ENCODE measurements at places on chromosomes 4 and X. TPM values are rescaled to one million over a fixed set of nuclear protein-coding genes. Genes with fewer than 3 reads are reported as not detected.

- DNase-seq = no peak
Observed at GRCh38 chr4:108483079-108483478, 137.3 kb upstream of the RPL34 start.

Gene FAM184B
- total RNA-seq = 0.28 TPM

Gene TFDP3
- not detected for total RNA-seq

Gene STK32B
- total RNA-seq = 0.52 TPM

- DNase-seq = no peak
Observed at GRCh38 chr4:73127839-73128453, 58.4 kb upstream of the COX18 start.

DNA sequence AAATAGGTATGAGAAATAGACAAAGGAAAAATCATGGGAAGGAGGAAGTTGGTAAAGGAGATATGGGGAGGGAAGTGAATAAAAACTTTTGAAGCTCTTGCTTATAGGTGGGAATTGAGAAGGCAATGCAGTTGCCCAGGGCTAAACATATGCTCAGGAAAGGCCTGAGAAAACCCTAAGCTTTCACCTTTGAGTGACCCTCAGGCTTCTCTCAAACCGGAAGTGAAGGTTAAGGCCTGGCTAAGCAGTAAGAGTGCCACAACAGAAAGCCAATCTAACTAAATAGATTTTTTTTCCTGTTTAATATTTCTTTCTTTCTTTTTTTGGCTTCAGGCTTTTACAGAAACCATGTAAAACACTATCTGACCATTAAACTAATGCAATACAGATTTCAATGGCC lies 69.5 kb upstream of the GABRA3 start:
- no peak for DNase-seq

GRCh38 chrX:105869701-105870100 lies 47.4 kb downstream of the NRK start:
- DNase-seq = no peak

DNA sequence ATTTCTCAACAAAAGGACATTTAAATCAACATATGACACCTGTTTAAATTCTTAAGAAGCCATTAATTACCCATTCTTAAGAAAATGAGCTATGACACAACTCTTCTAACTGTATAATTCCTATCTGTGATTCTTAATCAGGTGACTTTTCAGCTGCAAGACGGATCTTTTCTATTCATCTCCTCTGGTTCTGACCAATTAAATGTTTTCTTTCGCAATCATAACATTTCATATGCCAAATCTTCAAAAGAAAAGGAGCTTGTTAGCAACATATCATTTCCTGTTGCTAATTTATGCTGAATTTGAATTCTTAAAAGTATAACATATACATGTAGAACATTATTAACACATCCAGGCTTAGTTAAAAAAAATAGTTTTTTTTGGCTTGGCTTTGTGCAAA lies 62.5 kb downstream of the SEL1L3 start:
- DNase-seq = no peak

- no peak for DNase-seq
Observed at GRCh38 chrX:142891046-142891445, 134.7 kb upstream of the SPANXN4 start.

Gene AKAP4
- not detected for total RNA-seq

DNA sequence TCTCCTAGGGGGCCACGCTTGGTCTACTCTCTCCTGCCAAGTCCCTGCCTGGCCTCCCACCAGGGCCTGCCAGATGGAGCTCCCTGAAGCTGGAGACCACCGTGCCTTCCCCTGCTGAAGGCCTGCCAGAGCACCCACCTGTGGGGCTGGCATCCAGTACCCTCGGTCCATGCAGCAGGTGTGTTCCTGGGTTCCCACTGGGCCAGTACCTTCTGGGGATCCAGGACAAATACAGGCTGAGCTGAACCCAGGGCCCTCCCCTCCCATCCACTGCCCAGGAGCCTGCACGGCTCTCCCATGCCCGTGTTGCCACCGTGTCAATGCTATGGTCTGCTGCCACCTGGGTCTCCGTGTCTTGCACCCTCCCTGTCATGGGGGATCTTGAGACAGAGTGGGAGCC lies 68.8 kb downstream of the ABLIM2 start:
- DNase-seq = peak; percentile 59

DNA sequence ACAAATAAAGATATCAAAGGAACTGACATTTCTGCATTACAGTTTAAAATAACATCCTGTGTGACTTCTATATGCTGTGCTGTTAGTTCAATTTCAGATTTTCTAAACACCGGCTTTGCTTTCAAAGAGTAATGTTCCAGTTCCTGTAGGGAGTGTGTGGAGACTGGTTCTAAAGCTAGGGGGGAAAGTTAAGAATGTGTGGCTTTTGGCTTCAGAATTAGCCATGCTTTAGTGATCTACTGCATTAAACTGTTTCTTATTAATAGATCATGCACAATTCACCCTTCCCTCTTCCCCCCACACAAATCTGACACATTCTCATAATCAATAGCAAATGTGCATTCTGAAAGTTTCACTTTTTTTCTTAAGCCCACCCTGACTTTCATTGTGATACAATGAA lies 32.0 kb upstream of the DKK2 start:
- no peak for DNase-seq

DNA sequence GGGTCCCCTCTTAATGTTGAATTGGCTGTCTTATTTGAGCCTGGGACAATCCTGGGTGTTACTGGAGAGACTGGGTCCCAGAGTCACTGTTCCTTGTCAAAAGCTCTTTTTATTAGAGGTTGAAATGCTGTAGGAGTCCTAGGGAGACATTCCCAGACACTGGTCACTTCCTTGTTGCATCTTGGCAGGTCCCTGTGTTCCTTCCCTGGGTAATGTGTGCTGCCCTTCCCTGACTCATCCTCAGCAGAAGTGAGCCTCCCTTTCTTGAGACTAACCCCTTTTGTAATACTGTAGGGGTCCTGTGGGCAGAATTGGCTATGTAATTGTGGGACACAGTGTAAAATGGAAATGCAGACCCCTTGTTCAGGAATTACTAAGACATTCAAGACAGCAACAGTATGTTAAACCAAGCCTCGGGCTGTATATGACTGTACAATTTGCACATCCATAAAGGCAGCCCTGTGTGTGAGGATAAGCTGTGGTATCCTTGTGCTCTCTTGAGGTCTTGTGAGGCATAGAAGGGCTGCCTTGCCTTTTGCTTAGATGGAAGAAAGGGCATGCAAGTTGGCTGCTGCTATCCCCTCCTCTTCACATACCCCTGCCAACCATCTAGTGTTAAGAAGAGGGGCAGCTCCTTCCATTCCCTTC lies 53.5 kb downstream of the DCLK2 start:
- no peak for DNase-seq

DNA sequence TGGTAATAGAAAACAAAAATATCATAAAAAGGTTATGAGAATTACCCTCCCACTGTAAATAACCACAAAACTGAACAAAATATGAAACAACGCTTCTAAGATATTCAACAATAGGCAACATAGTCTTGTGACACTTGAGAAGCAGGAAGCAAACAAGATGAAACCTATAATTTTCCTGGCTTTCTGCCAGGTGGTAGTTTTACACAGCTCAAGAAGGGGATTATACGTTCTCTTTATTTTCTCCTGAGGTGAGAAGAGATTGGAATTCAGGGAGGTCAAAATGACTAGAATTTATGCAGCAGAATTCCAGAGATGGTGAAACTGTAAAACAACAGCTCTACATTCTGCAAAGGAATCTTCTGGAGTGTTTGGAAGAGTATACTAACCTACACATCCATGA lies 186.0 kb downstream of the HHIP start:
- no peak for DNase-seq

Gene PLK4
- 0.36 TPM for total RNA-seq

- DNase-seq = no peak
Observed at GRCh38 chr4:119286377-119287002, 35.4 kb downstream of the FABP2 start.

GRCh38 chrX:46634577-46634976 lies 61.0 kb downstream of the CHST7 start:
- DNase-seq = no peak

Gene CLDN22
- total RNA-seq = not detected

GRCh38 chrX:12206413-12206812 lies 68.1 kb downstream of the FRMPD4 start:
- DNase-seq = no peak

DNA sequence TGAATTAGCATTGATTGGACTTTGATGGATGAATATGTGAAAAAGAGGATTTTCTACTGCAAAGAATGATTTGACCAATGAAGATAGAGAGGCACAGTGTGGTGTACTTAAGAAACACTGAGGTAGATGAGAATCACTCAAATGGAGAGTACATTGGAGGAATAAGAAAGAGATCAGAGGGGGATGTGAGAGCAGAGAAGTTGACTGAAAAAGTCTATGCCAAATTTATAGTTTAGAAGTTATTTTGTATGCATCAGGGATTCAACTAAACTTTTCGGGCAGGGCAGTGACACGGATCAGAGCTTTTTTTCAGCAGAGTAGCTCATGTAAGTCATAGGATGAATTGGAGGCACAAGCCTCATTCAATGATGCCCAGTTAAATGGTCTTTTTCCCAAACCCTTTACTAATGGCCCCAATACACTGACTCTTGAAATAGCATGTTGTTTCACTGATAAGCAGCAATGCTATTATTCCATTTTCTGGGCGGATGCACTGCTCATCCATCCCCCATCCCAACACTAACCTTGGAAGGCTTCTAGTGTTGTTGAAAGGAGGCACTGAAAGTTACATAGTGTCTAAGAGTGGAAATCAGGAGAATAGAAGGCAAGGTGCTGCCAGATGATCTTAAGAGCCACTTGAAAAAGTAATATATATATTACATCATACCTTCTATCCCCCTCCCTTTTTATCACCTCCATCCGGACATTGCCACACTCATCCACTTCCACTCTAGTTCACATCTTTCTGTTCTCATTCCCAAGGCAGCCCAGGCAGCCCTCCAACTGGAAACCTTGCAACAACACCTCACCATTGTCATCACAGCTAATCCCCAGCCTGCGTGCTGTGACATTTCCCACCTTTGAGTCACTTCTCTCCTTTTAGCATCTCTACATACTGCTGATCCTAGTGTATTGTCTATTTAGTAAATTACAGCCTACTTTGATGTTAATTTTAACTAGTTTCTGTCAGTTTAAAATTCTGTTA lies 46.1 kb downstream of the ARHGAP24 start:
- no peak for DNase-seq

- DNase-seq = no peak
Observed at GRCh38 chr4:150280081-150280895, 202.0 kb downstream of the DCLK2 start.

Gene LDB2
- total RNA-seq = 10.1 TPM

DNA sequence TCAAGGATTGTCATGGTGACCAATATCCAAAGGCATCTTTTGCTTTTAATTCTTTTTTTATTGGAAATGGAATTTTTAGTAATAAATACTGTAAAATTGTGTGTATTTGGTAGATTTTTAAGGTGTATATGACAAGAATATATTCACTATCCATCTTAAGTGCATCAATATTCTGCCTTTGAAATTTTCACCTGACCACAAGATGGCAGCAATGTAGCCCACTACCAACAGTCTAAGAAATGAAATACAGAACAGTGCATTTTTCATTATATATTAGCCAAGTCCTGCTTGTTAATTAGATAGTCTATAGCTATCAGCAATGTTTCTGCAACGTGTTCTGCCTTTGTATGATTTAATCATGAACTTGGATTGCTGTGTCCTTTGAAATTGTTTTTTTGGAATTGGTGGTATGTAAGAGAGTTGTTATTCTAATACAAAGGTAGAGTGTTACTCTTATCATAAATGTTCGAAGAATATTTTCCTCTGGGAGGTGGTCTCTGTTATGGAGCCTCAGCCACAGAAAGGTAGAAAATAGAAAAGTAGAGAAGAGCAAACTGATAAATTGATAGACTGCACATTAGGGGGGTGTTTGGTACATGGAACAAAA lies 38.2 kb downstream of the HPGDS start:
- no peak for DNase-seq

Gene VCX3B
- not detected for total RNA-seq

Gene SMIM31
- total RNA-seq = not detected

Gene PPARGC1A
- 89.3 TPM for total RNA-seq

DNA sequence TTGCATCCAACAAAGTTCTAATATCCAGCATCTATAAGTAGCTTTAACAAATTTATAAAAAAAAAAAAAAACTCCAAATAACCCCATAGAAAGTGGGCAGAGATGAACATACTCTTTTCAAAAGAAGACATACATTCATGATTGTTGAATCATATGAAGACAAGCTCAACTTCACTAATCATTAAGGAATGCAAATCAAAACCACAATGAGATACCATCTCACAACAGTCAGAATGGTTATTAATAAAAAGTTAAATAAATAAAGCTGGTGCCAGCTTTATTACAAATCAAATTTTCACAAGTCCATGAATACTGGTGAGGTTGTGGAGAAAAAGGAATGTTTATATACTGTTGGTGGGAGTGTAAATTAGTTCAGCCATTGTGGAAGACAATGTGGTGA lies 592.0 kb downstream of the IQCM start:
- DNase-seq = no peak

DNA sequence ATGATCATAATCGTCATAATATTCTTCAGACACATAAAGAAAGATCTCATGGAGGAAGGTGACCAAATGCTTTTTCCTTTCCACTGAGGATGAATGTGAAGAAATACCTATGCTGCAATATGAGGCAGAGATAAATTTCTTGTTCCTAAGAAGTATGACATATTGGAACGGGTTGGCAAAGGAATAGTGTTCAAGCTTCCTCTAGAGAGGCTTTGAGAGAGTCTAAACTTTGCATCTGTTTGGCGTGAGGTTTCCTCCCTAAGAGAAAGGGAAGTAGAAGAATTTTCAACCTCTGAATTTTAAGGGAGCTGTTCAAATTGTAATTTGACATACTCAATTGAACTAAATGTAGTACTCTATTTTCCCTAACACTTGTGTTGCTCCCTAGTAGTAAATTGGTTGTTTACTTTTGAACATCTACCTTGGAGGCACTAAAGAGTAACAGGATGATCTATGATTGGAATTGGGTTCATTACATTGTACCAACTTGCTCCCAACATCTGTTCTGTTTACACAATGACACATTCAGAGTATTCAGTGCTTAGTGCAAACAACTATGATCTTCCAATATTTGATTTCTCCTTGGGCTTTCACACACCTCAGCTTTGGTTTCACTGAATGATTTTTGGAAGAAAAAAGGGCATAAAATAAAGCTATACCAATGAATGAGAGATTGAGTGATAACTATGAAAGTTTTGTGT lies 122.0 kb downstream of the CORIN start:
- DNase-seq = no peak

Gene MAGEA8
- total RNA-seq = not detected

- no peak for DNase-seq
Observed at GRCh38 chrX:86028681-86029080, 18.7 kb downstream of the CHM start.

DNA sequence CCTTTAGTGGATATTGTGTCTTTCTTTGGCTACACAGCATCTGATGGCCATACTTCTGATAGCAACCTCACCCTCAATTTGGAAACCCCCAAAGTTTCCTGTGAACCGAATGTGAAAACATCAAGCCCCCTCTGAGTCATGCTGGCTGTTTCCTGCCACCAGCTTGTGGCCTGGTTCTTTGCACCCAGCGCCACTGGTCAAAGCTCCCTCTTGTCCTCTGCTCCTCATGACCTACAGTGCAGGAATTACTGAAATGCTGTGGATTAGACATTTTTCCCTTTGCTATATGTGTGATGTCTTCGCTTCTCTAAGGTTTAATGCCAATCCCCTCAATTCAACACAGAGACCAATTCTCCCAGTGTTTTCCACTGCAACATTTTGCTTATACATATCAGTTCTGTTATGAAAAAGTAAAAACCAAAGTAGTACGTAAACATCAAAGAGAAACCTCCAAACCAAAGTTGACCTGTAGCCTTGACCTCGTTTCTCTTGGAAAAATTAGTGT lies 224.0 kb upstream of the TENM3 start:
- no peak for DNase-seq

All from psoas muscle (tissue), 8 donors.